ENCODE measurements at places on chromosomes 2 and 18.

GRCh38 chr2:37600735-37601134, 70.7 kb downstream of the CDC42EP3 start:
- DNase-seq: no peak

DNA sequence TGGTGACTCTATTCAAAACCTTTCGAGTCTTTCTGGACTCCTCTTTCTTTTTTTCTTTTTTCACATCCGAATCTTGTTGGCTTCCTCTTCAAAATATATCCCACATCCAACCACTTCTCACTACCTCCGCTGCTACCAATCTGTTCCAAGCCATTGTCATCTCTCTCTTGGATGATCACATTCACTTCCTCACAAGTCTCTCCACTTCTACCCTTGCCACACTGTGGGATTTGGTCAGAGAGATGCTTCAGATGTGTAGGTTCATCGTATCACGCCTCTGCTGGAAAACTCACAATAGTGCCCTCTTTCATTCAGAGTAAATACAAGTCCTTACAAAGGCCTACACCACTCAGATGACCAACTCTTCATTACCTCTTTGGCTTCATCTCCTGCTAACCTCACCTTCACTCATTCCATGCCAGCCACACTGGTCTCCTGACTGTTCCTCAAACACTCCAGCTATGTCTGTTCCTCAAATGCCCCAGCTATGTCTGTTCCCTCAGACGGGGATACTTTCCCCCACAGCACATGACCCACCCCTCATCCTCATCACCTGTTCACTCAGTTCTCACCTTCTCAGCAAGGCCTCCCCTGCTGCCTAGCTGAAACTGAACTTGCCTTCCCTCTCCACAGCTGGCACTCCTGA, 67.2 kb upstream of the PELI1 start:
- no peak for DNase-seq

DNA sequence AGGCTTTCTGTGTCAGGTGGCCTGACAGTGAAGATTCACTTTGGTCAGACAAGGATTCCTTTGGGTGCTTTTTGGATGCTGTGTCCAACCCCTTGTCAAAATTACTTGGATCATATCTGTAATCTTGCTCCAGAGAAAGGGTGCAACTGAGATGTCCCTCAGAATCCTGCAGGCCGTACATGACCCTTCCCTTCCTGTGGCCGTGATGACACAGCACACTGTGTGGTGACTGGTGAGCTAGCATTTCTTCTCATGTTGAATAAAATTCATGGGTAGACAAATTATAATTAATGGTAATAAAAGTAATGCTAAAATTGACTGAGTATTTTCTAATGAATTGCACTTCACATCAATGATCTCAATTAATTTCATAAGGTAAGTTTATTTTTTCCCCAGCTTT, 356.2 kb downstream of the LPIN1 start:
- no peak for DNase-seq

- DNase-seq: peak; percentile 54
Observed at GRCh38 chr2:246489-247144, 17.2 kb downstream of the SH3YL1 start.

GRCh38 chr2:32719933-32720716, 92.3 kb downstream of the TTC27 start:
- no peak for DNase-seq

GRCh38 chr2:17323697-17324096, 194.5 kb downstream of the RAD51AP2 start:
- no peak for DNase-seq

GRCh38 chr2:181300600-181301291, 156.4 kb upstream of the ITGA4 start:
- DNase-seq: no peak

DNA sequence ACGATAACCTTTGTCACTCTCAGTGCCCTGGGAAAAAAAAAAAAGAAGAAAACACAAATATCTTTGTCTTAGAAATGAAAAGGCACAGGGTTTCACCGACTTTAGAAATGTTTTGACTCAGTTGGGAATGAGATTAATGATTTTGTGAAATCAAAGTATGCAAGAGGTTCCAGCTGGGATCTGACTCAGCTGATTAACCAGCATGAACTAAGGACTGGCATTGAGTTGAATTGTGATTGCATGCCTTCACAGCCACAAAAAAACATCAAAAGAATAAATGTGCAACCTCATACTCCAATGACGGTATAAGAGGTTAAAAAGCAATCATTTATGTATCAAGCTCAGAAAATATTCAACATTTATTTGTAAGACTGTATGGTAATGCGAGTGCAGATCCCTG, 566.6 kb upstream of the DSEL start:
- no peak for DNase-seq

DNA sequence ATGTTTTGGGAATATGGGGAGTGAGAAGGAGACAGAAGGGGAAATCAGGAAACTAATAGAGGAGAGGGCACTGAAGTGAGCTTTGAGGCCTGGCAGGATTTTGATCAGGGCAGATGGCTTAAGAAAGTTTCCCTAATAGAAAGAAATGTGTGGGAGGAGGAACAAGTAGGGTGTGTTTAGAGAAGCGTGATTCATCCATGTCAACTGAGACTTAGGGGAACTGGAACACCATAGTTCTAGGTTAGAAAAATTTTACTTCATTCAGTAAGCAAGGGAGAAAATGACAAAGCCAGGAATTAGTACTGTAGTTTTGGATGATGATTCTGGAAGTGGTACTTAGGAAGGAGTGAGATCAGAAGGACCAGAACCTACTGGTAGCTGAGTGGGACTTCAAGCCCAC, 296.0 kb downstream of the PLCL1 start:
- DNase-seq: peak; percentile 61

DNA sequence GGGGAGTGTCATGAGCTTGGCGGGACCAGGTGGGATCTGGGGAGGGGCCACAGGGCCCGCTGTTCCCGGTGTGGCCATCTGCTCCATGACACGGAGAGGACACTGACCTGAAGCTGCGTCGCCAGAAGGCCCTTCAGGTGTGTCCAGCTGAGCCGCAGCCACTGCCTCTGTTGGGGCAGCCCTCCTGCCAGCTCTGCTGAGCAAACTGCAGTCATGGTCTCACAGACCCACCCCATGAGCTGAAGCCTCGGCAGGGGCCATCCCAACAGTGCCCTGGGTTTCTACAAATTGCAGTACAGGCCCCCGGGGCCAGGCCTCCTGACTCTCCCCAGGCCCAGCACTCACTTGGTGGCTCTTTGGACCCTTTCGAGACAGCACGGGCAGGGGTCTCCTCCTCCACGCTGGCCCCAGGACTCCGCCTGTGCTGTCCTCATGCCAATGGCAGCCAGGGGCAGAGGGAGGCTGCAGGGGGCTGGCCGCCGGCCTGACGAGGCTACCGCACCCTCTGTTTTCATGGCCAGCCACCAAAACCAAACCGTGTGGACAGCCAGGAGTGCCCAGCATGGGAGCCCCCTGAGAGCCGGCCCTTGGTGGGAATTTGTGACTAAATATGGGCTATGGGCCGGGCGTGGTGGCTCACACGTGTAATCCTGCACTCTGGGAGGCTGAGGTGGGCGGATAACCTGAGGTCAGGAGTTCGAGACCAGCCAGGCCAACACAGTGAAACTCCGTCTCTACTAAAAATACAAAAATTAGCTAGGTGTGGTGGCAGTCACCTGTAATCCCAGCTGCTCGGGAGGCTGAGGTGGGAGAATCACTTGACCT, 175.2 kb upstream of the SALL3 start:
- DNase-seq: no peak
